Right hindlimb (tissue), 1 donor: ENCODE measurements at places on chromosomes 3 and 15.

DNA sequence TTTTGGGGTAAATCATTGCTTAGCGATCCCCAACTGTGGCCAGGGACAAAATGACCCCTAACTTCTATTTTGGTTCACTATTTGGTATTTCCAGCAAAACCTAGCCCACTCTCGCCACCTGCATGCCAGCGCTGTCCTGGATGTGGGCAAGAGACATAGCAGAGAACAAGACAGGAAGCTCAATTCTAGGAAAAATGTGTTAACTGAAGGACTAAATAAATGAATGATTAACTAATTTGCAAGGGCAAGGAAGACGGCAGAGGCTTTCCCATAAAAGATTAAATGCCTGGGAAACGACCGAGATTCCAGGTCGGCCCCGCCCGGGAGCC lies 408 bp downstream of the NICN1 start:
- no peak for DNase-seq

DNA sequence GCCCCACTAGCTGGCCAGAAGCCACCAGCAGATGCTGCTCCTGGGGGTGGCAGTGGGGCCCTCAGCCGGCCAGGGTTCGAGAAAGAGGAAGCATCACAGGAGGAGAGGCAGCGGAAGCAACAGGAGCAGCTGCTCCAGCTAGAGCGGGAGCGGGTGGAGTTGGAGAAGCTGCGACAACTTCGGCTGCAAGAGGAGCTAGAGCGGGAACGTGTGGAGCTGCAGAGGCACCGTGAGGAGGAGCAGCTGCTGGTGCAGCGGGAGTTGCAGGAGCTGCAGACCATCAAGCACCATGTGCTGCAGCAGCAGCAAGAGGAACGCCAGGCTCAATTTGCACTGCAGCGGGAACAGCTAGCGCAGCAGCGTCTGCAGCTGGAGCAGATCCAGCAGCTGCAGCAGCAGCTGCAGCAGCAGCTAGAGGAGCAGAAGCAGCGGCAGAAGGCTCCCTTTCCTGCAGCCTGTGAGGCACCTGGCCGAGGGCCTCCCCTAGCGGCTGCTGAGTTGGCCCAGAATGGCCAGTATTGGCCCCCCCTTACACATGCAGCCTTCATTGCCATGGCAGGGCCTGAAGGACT lies 17.5 kb upstream of the APEH start:
- DNase-seq: peak; percentile 47

GRCh38 chr3:184092199-184092598 lies 4.7 kb upstream of the HTR3E start:
- no peak for DNase-seq

DNA sequence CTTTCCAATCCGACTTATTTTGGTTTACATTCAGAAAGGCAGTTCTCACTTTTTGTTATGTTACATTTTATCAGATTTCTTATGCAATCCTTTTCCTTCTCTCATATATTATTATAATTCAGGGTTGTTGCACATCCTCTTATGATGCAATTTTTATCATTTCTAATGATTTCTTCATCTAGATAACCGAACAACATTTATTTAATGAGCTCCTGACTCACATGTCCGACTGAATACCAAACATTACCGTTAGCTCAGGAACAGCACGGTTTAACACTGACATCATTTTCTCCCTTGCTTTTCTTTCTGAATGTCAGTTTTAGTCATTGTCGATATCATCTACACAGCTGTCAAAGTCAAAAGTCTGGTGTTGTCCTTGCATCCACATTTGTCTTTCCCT lies 199.2 kb downstream of the BCHE start:
- DNase-seq: no peak

DNA sequence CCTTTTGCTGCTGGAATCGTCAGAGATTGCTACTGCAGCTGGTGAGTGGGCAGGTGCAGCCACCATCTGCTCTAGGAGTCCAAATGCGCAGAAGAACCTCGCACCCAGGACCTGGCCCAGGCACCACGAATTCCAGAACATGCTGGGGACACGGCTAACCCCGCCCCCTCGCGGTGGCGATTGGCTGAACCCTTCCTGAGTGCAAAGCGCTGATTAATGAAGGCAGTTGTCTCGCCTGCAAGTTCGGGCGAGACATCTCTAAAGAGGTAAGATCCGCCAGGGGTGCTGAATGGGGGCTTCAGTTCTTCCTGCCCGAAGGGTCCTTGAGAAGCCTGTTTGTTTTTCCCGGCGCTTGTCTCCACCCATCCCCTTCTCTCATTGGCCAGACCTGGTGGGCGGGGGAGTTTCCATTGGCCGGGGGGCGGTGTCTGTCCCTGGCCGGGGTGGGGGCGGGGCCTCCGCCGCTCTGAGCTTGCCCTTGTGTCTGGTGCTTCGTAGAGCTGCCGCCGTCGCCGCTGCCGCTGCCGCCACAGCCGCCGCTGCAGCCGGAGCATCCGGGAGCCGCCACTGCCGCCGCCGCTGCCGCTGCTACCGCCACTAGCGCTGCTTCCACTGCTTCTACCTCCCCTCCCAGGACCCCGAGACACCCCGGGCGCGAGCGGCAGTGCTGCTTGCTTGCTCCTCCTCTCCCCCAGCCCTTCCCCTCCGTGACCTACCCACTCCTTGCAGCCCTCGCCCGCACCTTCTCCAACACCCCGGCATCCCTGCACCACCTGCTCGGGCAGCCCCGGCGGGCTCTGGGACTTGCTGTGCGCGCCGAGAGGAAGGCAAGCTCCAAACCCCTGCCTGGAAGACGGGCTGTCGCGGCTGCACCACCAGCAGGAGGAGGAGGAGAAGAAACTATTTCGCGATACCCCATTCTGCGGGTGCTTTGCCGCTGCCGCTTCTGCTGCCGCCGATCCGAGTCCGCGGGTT lies at the start of gene CADM2:
CADM2 (plus strand) TSS at position 495 of the 975 bp plus-strand sequence.
- DNase-seq: peak; percentile 96

DNA sequence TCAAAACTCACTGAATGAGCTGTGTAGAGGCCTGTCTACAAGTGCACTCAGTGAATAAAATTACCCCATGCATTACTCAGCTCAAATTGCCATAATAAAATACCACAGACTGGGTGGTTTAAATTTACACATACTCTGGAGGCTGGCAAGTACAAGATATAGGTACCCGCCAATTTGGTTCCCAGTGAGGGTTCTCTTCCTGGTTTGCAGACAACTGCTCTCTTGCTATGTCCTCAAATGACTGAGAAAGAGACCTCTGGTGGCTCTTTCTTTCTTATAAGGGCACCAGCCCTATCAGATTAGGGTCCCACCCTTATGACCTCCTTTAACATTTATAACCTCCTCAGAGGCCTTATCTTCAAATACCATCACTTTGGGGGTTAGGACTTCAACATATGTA lies 237.0 kb downstream of the CPNE4 start:
- DNase-seq: no peak

DNA sequence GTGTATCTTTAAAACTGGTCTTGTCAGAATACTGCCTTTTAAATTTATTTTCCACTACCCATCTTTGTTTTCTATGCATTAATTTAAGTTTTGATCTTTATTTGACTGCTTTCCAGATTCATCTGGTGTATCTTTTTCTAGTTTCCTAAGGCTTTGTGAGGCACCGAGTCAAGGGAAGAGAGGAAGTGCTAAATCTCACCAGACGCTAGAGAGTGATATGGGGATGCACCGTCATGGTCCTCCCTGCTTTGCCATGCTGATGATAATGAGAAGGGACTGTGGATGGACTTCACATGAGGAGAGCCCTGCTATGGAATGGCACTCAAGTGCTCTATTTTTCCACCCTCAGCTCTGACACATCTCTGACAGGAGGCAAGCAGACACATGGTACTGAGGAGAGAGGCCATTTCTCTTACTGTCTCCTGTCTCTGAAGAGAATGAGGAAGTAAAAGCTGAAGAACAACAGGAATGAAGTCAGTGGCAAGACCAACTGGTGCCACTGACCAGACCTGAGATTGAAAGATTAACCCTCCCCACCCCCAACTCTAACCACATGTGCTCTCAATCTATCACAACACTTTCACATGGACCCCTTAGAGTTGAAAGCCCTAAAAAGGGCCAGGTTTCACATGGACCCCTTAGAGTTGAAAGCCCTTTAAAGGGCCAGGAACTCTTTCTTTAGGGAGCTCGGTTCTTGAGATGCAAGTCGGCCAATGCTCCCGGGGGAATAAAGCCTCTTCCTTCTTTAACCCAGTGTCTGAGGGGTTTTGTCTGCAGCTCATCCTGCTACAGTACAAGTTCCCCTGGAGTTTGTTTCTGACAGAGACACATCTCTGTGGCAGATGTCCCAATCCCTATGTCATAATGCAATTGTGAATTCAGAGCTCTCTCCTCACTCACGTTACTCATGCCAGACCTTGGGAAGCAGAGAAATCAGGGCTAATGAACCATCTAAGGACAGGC lies at the start of gene IQCF2:
IQCF2 (plus strand) TSS at position 913 of the 963 bp plus-strand sequence. CDS start 52 bp downstream, outside the sequence.
- DNase-seq: no peak

DNA sequence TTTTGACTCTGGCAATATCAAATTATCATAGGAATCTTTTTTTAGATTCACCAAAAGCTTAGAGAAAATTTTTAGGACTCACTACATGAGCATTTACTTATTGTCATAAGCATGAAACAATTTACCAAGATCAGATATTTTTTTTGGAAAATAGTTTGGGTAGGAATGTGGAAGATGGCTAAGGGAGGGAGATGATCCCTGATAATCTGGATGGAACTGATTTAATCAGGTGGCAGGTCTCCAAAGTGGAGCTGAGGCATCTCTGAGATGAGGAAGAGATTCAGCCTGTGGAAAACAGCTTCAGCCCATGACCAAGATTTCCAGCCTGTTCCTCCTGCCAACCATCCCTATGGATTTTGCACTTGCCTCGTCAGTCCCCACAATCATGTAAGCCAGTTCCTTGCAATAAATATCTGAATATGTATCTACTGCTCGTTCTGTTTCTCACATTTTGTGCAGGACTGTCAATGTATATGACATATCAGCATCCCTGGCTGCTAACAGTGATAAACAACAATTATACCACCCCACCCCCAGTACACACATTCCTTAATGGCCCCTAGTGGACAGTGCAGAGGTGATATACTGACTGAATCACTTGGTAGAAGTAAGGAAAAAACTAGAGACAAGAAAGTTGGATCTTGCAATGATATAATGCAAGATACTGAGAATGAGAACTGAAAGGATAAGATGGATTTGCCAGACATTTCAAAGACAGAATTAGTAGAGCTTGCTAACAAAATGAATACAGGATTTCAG lies 183.8 kb downstream of the NEK10 start:
- DNase-seq: no peak

GRCh38 chr3:128334086-128334645 lies 132.5 kb downstream of the DNAJB8 start:
- DNase-seq: no peak
